ENCODE measurements at places on chromosomes 6 and 20.

DNA sequence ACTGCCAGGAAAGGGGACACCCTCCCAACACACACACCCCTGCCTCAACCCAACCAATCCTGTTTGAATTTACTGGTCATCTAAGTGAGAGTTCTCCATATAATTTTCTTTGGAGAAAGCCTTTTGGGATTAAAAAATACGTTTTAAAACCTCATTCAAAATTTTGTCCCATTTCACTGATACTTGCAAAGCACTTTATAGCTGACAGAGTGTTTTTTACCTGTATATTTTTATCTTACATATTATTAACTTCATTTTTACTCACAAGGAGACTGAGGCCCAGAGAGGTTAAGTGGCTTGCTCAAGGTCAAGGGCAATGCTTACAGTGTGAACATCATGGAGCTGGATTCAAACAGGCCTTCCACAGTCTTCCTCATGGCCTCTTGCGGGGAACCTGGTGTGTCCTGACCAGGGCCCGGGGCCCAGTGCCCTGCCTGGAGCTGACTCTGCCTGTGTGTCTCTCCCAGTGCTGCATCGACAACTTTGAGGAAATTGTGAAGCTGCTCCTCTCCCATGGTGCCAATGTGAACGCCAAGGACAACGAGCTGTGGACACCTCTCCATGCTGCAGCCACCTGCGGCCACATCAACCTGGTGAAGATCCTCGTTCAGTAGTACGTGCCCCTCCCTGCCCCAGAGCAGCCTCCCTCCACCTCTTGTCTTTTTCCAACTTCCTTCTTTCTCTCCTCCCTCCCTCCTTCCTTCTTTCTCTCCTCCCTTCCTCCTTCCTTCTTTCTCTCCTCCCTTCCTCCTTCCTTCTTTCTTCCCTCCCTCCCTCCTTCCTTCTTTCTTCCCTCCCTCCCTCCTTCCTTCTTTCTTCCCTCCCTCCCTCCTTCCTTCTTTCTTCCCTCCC is 30.9 kb upstream of the FAM83D start:
- DNase-seq, result no peak

DNA sequence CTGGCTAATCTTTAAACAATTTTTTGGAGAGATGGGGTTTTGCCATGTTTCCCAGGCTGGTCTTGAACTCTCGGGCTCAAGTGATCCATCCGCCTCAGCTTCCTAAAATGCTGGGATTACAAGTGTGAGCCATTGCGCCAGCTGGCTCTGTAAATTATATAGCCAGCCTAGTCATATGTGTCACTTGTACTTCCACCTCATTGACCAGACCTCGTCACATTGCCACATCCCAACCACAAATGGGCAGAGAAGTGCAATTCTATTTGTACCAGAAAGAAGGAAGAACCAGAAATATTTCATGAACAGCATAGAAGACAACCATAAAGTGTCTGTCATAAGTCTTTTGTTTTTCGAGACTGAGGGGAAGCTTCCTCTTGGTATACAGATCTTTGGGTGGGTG is 304.9 kb upstream of the RNF24 start:
- DNase-seq, result no peak

DNA sequence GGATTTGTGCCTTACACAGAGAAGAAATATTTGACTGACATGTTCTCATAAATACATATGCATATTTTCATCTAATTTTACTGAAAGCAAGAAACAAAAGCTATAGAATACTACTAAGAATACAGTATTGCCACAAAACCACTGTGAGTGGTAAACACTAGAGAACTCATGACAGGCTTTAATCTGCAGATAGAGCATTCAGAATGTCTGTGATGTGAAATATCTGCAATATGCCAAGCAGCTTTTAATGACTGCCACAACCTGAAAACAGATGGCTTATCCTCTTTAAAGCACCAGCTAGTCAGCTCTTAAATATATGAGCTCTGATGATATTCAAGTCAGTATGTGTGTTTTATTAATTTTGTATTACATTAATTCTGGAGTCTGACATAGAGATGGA is 3.4 kb downstream of the NAPB start:
- no peak for DNase-seq

GRCh38 chr20:46031701-46032254 is 2.8 kb downstream of the SLC12A5 start:
- no peak for DNase-seq

DNA sequence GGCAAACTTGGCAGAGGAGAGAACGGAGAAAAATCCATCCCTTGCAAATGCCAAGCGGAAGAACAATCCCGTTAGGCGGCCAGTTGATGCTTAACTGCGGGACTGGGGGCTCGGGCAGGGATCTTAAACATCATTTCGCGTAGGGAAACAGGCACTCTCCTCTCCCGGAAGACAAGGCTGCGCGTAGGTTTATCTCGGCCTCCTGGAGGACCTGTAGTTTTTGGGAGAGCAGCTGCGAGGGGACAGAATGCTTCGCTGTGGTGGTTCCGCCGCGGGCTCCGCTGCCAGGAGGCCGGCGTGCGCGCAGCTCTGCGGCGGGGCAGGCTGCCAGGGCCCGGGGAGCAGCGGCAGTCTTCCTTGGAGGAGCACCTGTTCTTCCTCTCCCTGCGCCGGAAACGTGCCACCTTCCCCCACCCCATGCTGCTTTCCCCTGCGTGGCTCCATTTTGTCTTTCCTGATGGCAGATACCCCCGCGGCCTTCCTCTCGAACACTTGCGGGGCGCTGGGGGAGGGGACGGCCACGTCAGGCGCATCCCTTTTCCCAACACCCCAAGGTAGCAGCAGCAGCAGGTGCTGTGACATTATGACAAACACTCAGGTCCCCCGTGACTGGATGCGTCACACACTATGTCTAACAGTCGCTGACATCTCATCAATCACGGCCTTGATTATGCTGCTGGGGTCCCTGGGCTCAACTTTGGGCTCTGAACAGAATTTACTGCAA is 230.7 kb upstream of the BTBD3 start:
- DNase-seq, result no peak

GRCh38 chr20:41531518-41532275 is 86.5 kb downstream of the CHD6 start:
- DNase-seq, result no peak

DNA sequence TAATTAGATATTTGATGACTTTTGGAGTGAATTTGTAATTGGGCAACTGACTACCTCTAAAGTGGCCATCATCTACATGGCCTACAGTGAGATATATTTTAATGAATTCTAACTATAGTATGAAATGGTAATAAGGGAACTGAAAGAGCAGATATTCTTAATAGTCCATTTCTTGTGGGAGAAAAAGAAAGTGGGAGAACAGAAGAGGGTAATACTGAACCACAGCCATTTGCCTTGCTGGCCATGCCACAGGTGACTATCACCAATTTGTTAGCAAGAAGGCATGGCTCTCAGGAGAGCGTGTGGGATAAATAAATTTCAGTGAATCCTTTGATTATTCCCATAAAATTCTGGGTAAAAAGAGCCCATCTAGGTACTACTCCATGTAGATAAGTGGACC is 1074.0 kb upstream of the MAP3K7 start:
- no peak for DNase-seq

GRCh38 chr6:163945808-163946207 is 531.3 kb downstream of the QKI start:
- DNase-seq, result no peak

GRCh38 chr6:2111162-2111677 is 134.2 kb downstream of the GMDS start:
- DNase-seq, result no peak

GRCh38 chr6:226516-227073 is 65.7 kb upstream of the DUSP22 start:
- no peak for DNase-seq

- no peak for DNase-seq
Measured at GRCh38 chr20:5331340-5331739, 14.6 kb upstream of the PROKR2 start.

GRCh38 chr6:20949138-20949537 is 414.9 kb downstream of the CDKAL1 start:
- no peak for DNase-seq

GRCh38 chr6:66496659-66497058 is 789.6 kb upstream of the EYS start:
- no peak for DNase-seq

DNA sequence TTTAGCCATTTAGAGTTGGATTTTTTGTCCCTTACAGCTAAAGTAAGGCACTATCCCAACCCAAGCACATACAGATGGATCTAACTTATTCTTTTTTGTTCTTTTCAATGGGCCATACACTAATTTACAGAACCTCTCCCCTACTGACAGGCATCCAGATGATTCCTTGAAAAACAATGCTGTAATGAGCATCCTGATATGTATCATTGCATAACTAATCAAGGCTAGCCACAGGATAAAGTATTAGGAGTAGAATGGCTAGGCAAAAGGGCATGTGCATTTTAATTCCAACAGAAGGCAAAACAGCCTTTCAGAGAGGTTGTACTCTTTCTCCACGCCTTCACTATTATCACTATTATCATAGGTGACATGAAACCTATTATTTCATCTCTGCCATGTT is 54.1 kb downstream of the ELOVL5 start:
- no peak for DNase-seq

DNA sequence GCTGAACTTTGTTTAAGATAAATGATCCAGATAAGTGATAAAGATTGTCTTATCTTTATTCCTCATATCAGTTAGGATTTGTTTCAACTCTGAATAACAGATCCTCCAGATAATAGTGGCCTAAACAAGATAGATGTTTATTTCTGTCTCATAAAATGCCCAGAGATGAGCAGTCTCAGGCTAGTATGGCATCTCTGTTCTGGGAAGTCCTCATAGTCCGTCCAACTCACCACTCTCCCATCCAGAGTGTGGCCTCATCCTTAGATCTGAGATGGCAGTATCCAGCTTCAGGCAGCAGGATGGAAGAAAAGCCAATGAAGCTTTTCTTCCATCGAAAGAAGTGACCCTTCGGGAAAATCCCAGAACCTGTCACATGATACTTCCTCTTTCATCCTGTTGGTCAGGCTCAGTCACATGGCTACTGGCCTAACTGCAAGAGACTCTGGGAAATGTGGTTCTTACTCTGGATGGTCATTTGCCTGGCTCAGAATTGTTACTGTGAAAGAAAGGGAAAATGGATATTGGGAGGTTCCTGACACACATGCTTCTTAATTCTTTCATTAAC is 29.4 kb upstream of the TAGAP start:
- no peak for DNase-seq

DNA sequence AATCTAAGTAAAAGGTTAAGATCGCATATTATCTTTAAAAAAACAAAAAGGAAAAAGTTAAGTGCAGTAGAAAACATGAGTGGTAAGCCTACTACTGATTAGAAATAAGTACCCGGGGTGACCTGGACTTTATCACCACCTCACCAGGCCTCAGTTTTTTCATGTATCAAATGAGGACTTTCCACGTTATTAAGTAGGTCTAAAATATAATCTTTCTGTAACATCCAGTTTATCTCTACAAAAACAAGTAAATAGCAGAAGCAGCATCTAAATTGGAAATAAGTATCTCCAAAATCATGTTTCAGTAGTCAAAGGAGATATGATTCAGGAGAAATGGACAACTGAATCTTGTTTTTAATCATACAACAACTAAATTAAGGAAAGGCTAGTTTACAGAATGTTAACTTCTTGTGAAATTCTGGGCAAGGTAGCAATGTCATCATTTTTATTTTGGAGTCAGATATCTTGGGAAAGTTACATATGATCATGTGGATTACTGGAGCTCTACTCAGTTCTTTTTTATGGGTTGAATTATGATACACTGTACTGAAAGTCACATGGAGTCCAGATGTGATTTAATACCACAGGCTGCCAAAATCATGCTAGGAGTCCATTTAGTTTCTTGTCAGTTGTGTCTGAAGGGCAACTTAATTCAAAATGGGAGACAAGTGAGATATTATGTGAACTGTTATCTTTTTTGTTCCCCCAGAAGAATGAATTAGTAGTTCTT is 114.7 kb upstream of the PRL start:
- DNase-seq, result no peak

- no peak for DNase-seq
Measured at GRCh38 chr6:14422917-14423316, 305.3 kb downstream of the CD83 start.

GRCh38 chr6:3429211-3429610 is 27.6 kb downstream of the SLC22A23 start:
- no peak for DNase-seq
